DMS 273 treated with DMSO at 0.1 percent for 48 hours (cell line): ENCODE measurements at places on chromosomes 1 and 21.

DNA sequence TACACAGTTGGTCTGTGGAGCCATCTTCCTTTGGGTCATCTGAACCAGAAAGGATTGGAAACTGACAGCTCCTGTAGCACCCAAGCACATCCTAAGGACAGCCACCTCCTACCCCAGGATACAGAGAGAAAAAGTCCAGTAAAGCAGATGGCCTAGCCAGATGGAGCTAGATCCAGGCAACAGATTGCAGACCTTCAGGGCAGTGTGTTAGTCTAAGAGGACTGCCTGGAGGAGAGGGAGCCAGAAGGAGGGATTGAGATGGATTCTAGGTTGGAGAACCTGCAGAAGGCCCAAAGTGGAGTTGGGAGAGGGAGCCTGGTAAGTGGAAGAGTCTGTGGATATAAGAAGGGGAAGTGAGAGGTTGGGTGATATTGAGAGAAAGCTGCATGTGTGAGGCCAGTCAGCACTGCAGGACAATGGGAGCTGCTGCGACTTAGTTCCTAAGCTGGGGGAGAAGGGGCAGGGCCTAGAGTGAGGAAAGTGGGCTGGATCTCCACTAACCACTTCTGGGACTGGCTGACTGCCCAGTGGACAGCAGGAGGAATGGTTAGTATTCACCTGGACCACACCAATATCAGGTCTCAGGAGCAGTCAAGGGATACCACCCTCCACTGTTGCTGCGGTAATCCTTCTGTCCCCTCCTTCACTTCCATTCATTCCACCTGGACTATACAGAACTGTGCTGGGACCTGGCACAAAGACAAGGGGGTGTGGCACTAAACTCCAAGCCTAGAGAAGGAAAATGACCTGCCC, 13.4 kb downstream of the BCAN start:
- DNase-seq = peak; percentile 88

DNA sequence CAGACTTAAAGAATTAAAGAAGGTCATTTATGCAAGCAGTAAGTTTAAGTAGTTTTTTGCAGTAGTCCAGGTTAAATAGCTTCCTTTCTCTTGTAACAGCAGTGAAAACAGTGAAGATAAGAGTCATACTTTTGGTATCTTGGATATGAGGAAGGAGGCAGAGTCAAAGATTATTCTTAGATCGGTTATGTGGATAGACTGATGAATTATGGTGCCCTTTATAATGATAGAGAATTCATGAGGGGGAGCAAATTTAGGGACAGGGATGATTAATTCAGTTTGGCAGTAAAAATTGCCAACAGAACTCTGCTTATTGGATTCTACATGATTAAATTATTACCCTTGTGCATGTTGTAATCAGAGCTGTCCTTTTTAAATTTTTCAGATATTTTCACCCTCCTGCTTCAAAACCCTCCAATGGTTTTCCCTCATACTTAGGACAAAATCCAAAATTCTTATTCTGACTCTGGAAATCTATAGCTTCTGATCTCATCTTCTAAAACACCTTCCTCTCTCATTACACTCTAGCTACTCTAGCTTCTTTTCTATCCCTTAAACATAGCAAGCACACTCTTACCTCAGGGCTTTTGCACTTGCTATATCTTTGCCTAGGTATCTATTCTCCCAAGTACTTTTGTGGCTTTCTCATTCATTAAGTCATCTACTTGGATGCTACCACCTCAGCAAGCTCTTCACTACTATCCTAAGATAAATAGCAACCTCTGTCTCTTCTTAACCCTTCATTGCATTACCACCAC, 79.8 kb downstream of the PKN2 start:
- DNase-seq = no peak

- DNase-seq = no peak
Measured at GRCh38 chr1:156102633-156103511, 11.6 kb upstream of the LMNA start.

- DNase-seq = no peak
Measured at GRCh38 chr1:84426376-84426775, 28.1 kb downstream of the DNASE2B start.

GRCh38 chr1:93395195-93395594, 49.5 kb downstream of the DR1 start:
- no peak for DNase-seq

- no peak for DNase-seq
Measured at GRCh38 chr1:79052829-79053449, 46.4 kb upstream of the ADGRL4 start.

- peak; percentile 14 for DNase-seq
Measured at GRCh38 chr21:29164323-29164942, 34.0 kb downstream of the MAP3K7CL start.
